MG63 (cell line): ENCODE measurements at places on chromosomes 6 and 20.

GRCh38 chr20:34475979-34476736 is 40.1 kb upstream of the DYNLRB1 start:
- peak; percentile 69 for DNase-seq

DNA sequence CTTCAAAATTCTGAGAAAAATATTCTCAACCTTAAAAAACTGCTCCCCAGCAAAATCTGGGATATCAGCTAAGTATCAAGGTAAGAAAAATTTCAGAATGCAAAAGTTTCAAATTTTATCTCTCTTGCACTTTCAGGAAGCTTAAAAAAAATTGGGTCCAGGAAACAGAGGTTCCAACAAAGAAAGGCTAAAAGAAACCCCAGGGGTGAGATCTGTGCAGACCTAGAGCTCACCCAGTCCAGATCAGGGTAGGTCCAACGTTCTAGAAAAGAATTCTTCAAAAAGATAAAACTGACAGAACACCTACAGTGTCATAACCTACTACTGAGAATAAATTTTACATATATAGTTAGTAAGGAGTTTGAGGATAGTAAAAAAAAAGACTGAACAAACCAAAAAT is 23.5 kb downstream of the ILRUN start:
- DNase-seq, result no peak

GRCh38 chr20:36312724-36313441 is 6.7 kb downstream of the DLGAP4 start:
- DNase-seq, result no peak

DNA sequence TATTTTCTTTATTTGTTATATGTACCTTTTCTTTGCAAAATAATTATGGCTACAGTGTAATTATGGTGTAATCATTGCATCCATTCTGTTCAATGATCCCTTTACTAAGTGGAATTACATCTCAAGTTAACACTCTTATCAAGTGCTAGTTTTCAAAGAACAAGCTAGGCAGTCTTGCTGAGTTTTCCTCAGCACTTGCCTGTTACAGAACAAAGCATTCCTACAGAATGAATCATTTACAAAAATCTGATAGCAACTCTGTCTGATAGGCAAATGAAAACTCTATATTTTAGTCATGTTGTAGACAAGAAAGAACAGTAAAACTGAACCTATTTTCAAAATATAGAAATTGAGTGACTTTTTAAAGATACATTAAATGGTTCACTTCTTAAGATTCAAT is 109.8 kb upstream of the POU3F2 start:
- no peak for DNase-seq

- DNase-seq, result peak; percentile 68
Measured at GRCh38 chr20:39048000-39048696, 86.0 kb downstream of the DHX35 start.

- DNase-seq, result peak; percentile 58
Measured at GRCh38 chr6:33205191-33206026, 954 bp downstream of the HSD17B8 start.
